ENCODE measurements at places on chromosomes 4 and X.

DNA sequence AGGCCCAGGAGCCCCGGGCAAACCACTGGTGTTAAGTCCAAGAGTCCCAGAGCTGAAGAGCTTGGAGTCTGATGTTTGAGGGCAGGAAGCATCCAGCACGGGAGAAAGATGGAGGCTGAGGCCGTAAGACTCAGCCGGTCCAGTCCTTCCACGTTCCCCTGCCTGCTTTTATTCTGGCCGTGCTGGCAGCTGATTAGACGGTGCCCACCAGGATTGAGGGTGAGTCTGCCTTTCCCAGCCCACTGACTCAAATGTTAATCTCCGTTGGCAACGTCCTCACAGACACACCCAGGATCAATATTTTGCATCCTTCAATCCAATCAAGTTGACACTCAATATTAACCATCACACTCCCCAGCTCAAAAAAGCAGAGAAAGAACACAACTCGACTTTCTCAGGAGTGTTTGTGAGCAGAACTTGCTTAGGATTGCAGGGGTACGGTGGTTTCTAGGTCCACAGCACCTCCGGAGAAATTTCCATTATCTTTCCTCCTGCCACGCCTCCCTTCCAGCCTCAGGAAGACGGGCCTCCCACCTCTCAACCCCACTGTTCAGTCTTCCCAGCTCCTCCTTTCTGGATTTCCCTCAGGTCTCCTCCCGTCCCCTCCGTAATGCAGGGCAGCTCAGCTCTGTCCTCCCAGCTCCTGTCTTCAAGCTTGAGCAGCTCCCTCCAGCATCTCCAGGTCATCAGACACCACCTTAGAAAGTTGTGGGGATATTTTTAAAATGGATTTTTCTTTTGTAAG, 13.3 kb upstream of the TMEM271 start:
- no peak for DNase-seq

DNA sequence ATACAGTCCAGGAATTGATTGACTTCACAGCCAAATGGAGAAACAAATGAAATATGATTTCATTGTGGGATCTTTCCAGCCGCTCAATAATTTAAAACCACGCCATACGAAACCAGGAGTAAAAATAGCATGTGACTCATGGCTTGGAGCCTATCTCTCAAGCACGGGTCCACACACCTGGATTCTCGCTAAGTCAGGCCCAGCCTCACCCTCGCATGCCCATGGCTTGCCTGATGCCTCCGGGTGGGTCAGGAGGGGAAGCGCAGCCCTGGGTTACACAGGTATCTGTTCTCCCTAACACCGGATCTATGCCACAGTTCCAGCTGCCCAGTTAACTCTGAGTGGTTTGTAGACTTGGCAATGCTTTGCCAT, 5.6 kb upstream of the ABLIM2 start:
- DNase-seq = no peak

GRCh38 chr4:105061731-105062130, 84.9 kb upstream of the TET2 start:
- no peak for DNase-seq

DNA sequence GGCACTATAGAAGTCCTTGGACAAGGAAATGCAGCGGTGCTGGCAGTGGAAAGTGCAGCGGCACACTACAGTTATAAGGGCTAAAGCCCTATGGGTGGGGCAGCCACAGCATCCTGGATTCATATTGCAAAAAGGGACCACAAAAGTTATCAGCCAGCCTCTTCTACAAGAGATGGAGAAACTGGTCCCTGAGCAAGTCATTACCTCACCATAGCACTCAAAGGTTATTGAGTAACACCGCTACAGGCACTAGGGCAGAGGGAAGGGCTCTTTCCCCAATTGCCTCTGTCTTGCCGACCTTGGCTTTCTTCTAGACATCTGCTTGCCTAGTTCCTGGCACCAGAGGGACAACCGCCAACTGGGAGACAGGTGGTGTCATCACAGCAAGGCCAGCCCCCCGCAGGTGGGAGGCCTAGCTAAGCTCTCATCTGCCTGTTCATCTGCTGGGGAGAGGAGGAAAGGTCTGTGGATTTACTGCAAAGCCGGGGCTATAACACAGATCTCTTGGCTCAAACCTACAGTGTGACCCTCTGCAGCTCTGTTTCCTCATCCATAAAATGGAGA, 600.0 kb downstream of the BCOR start:
- peak; percentile 21 for DNase-seq

DNA sequence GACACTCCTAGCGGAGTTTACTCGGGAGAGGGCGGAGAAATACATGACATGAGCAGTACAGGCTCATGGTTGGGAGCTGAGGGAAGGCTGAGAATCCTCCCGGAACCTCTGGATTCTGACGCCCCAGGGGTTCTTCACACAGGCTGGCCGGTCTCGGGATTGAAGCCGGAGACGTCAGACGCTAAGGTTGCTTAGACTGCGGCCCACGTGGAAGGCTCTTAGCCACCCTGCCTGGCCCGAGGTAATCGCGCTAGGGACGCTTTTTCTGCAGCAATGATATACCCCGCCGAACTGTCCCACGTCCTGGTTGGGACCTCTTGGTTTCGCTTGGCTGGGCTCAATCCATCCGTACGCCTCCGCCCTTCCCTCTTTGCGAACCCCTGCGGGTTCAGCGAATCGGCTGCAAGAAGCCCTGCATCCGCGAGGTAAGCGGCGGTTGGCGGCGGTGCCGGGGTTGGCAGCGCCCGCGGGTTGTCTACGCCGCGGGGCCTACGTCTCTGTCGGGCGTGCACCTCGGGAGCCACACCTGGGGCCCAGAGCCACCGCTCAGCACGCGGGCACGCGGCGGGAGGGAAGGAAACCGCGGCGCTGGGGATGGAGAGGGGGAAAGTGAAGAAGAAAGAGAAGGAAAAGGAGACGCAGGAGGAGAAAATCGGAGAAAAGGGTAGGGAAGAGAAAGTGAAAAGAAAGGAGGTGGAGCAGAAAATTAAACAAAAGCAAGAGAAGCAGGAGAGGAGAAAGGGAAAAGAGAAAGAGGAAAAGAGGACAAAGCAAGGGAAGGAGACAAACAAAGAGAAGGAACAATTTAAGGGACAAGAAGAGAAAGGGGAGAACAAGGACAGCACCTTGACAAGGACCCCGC, at the start of gene ARL9:
Gene ARL9 (plus strand): TSS at position 523 of the 862 bp plus-strand sequence. CDS start 72 bp downstream, at position 595.
- DNase-seq = peak; percentile 41

DNA sequence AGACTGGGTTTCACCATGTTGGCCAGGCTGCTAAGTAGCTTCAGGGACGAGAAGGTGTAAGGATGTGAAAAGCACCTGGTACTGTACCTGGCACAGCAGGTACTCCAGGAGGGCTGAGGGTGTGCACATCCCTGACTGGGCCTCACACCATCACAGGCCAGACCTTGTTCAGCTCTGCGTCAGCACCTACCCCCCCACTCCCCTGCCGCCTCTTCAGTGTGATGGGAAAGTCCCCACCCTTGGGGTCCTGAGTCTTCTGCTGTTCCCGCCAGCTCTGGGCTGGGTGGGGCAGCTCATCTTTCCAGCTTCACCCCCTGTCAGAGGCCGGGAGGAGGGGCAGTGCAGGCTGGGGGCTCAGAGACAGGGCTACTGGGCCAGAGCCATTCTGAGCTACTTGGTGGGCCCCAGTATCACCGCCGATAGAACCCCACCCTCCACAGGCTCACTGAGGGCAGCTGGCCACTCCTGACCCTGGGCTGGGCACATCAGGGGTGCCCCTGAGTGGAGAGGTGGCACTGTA, 6.7 kb upstream of the SH3BP2 start:
- DNase-seq = no peak

GRCh38 chrX:13396924-13397323, 77.1 kb upstream of the ATXN3L start:
- DNase-seq = no peak

DNA sequence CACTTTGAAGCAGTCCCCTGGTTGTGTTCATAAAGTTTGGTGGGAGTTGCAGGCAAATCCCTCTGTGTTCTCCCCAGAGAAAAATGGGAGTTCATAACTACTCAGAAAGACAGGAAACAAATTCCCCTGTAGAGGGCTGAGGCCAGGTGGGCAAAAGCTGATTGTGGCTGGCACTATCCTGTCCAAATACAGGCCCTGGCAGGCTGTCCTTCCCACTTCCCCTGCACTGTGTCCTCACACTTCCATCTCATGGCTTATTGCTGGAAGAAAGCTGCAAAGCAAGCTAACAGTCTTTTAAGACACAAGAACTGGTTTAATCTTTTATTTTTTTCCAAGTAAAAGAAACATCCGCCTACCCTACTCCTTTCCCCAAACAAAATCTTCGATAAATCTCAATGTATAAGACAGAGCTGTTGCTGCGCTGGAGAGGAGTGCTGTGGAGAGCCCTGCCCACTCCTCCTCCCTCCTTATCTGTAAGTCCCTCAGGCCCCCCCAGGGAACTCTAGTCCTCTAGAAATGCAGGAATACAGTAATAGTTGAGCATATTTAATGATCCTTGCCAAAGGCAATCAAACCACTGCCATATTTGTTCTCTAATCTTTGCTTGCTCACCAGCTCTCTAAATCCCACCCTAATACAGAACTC, 14.0 kb downstream of the TAPT1 start:
- no peak for DNase-seq

DNA sequence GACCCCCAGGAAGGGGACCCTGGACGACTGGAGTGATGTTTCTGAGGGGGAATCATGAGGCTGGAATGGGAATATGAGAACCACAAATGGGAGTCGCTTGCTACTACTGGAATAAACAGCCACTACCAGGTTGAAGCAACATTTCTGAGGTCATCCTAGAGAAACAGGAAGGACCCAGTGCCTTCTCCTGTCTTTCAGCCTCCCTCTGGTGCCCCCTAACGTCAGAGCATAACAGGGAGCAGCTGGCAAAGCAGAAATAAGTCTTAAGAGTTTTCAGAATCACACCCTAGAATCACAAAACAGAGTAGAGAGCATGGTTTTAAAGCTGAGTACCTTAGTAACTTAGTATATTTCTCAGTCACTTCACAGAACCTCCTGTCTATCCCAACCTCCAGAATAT, 347.8 kb upstream of the PITX2 start:
- DNase-seq = no peak

DNA sequence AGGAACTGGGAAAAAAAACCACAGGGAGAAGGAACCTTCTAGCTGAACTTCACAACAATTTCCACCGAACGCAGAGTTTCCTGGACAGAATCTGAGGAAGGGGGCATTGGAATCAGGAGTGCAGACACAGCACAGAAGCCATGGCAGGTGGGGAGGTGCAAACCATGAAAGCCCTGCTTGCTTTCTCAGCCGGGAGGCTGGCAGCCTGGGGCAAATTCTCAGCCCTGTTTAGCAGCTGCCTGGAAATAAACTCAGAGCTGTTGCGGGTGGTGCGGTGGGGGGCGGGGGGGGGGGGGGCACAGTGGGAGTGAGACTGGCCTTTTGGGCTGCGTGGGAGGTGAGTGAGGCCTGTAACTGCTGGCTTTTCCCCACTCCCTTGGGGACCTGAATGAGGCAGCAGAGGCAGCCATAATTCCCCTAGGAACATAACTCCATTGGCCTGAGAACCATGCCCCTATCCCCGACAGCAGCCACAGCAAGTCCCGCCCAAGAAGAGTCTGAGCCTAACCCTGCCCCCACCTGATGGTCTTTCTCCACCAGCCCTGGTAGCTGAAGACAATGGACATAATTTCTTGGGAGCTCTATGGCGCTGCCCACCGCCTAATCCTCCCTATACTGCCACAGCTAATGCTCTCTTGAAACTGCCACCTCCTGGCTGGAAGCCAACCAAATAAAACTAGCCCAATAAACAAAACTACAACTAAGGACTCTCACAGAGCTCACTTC, 176.3 kb downstream of the FAM13A start:
- peak; percentile 25 for DNase-seq

- no peak for DNase-seq
Observed at GRCh38 chr4:76767983-76768382, 130.0 kb downstream of the SOWAHB start.

GRCh38 chr4:179195887-179196286, 1753.7 kb upstream of the AGA start:
- no peak for DNase-seq

GRCh38 chrX:133285341-133285740, 67.2 kb upstream of the TFDP3 start:
- no peak for DNase-seq

DNA sequence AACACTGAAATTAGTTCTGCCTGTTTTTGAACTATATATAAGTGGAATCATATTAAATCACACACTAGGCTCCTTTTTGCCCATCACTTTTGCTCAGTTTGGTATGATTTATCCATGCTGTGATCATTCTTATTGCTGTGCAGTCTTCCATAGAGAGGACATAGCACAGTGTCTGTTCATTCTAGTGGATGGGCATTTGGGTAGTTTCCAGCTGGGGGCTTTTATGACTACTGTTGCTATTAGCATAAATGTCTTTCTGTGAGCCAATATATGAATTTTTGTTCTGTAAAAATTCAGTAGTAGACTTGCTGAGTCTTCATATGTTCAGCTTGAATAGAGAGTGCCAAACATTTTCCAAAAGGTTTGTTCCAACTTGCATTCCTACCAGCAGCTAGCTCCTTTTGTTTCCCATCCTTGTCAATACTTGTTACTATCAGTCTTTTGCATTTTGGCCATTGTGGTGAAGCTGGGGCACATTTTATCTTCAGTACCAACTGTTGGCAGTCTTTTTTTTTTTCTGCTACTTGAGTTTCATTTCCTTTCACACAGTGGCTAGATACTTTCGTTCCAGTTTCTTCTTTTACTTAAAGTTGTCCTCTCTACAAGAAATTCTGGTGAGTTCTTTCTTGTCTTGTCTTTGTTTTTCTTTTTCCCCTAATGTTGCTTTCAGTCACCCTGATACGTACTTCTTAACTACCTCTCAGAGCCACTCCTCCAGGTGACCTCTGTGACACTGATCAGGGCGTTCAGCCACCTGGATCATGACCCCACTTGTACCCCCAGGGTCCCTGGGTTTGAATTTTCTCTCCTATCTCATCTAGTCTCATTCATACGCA, 87.0 kb downstream of the ANXA3 start:
- no peak for DNase-seq

GRCh38 chrX:118062817-118063615, 53.6 kb downstream of the KLHL13 start:
- DNase-seq = no peak

- DNase-seq = no peak
Observed at GRCh38 chr4:52883183-52883621, 21.1 kb downstream of the RASL11B start.

- peak; percentile 83 for DNase-seq
Observed at GRCh38 chr4:9867751-9868425, 86.5 kb downstream of the DRD5 start.

DNA sequence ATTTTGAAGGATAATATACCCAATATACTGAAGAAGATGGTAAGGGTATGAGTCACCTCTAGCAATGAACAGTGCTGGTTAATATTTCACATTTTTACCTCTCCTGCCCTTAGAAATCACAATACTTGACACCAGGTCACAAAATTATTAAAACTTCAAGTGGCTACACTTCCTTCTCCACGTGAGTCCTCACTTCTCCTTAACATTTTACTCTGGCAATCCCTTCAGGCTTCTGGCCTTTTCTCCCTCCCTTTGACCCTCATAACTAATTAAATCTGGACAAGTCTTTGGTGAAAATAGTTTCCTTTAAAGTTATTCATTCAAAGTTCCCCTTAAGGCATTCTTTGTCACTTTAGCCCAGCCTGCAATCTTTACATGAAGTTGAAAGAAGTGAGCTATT, 190.4 kb downstream of the UNC5C start:
- DNase-seq = no peak

GRCh38 chr4:177380730-177381287, 61.4 kb downstream of the AGA start:
- no peak for DNase-seq
